ENCODE measurements at places on chromosomes 16 and 17. TPM values are rescaled to one million over a fixed set of nuclear protein-coding genes. Genes with fewer than 3 reads are reported as not detected.

VMO1 gene
- total RNA-seq: 1.4 TPM

ASPSCR1 gene
- 34.0 TPM for total RNA-seq

PLD6 gene
- total RNA-seq: 6.8 TPM

GRIN2C gene
- 0.22 TPM for total RNA-seq

TBC1D3 gene
- total RNA-seq: not detected

GNAO1 gene
- 0.65 TPM for total RNA-seq

KCTD2 gene
- 27.5 TPM for total RNA-seq

PIK3R6 gene
- not detected for total RNA-seq

ZNF385C gene
- 0.32 TPM for total RNA-seq

C17orf107 gene
- total RNA-seq: 0.24 TPM

MTMR4 gene
- total RNA-seq: 9.4 TPM

TBC1D28 gene
- total RNA-seq: not detected

PRAC1 gene
- not detected for total RNA-seq

ARL4D gene
- total RNA-seq: 36.6 TPM

PABPN1L gene
- total RNA-seq: not detected

TMEM114 gene
- total RNA-seq: not detected

PRKCB gene
- 0.25 TPM for total RNA-seq

C17orf50 gene
- 0.14 TPM for total RNA-seq

AGRP gene
- total RNA-seq: not detected

SHPK gene
- 17.9 TPM for total RNA-seq

MILR1 gene
- 1.9 TPM for total RNA-seq
